ENCODE measurements at places on chromosomes 1 and 21. TPM values are rescaled to one million over a fixed set of nuclear protein-coding genes. Genes with fewer than 3 reads are reported as not detected.

The HES4 gene
- total RNA-seq: 184 TPM

The LRRC38 gene
- 1.6 TPM for total RNA-seq

The TNFRSF1B gene
- total RNA-seq: 0.27 TPM

The NBPF10 gene
- 1.4 TPM for total RNA-seq

The OR2L2 gene
- total RNA-seq: not detected

The BEND5 gene
- 4.2 TPM for total RNA-seq

The MARK1 gene
- total RNA-seq: 9.5 TPM

The SH2D2A gene
- 2.3 TPM for total RNA-seq

The CSF3R gene
- total RNA-seq: not detected

The TPTE gene
- not detected for total RNA-seq

The EDARADD gene
- 4.7 TPM for total RNA-seq

- no peak for DNase-seq
These were observed 357.2 kb downstream of the COL11A1 start for GRCh38 chr1:102751111-102751510.

DNA sequence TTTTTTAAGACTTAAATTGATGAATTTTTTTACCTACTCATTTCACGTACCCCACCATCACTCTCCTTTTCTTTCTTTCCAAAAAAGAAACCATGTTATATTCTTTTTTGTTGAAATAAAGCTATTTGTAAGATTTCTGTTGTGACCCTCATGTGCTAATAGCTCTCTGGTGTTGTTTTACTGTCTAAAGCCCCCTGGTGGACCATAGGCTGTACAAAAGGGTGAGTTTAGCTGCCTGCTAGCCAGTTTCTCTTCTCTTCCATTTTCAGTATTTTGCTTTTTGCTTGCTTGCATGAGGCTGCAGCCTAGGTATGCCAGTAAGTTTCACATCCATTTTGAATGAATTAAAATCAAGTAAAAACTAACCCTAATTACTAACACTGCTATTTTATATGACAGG is 15.6 kb upstream of the VAMP3 start:
- DNase-seq: no peak

- no peak for DNase-seq
These were observed 16.6 kb downstream of the AK4 start for GRCh38 chr1:65164633-65165032.

GRCh38 chr1:107000902-107001301 is 55.6 kb upstream of the PRMT6 start:
- no peak for DNase-seq

DNA sequence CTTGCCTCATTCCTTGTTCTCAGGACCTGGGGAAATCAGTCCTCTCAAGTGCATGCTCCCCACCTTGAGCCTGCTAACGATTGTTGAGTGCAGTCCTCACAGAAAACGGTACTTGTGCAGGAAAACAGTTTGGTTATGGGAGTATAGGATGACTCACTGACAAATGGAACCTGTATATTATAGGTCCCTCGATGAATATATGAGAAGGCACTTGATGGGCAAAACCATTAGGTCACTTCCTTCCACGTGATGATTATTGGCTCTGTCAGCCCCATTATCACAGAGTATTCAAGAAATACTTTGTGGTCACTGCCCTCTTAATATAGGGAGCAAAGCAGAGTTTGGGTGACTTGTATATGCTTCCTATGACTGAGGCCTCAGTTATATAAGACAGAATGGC is 6.2 kb downstream of the CCDC17 start:
- DNase-seq: no peak

GRCh38 chr1:5611851-5612250 is 380.4 kb downstream of the NPHP4 start:
- DNase-seq: no peak

GRCh38 chr1:52482326-52483004 is 70.4 kb downstream of the TUT4 start:
- no peak for DNase-seq

DNA sequence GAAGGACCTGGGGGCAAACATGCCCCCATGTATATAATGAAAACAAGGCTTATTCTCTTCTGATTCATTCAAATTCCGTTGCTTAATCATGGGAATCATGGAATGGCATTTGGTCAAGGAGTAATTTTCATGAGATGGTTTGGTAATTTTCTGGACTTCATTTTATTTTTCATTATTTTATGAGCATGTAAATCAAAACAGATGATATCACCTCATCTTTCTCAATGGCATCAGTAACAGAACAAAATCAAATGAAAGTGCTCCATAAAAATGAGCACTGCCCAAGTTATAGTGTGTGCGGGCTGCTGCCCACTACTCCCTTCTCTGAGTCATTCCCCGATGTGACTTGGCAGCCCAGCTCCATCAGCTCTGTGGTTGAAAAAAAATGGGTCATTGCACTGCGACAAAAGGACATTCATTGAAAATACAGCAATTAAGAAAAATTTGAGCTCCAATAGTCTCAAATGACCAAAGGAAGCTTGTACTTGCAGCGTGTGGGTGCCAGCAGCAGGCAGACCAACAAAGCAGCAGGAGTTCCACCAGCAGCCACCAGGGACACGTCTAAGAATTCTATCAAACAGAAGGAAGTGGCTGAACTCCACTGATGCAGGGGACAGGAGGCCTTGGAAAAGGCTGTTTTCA is 84.3 kb upstream of the VAV3 start:
- peak; percentile 67 for DNase-seq

DNA sequence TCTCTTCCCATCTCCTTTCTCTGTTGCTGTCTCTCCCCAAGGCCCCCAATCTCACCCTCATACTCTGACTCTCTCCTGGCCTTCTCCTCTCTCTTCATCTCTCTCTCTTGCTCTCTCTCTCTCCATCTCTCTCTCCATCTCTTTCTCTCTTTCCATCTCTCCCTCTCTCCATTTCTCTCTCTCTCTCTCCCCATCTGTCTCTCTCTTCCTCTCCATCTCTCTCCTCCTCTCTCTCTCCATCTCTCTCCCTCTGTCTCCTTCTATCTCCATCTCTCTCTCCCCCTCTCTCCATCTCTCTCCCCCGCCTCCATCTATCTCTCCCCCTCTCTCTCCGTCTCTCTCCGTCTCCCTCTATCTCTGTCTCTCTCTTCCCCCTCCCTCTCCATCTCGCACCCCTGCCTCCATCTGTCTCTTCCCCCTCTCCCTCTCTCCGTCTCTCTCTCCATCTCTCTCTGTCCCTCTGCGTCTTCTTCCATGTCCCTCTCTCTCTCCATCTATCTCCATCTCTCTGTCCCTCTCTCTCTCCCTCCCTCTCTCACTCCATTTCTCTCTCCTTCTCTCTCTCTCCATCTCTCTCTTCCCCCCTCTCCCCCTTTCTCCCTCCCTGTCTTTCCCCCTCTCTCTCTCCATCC is 16.0 kb upstream of the EPHA8 start:
- no peak for DNase-seq

GRCh38 chr1:61125263-61125662 is 42.9 kb downstream of the NFIA start:
- no peak for DNase-seq

GRCh38 chr1:171850651-171851350 is 9.5 kb downstream of the DNM3 start:
- DNase-seq: no peak

- DNase-seq: no peak
These were observed 115.5 kb upstream of the NCAM2 start for GRCh38 chr21:20882462-20883407.

- no peak for DNase-seq
These were observed 803 bp downstream of the COP1 start for GRCh38 chr1:176206006-176206960.

GRCh38 chr1:223338811-223339746 is 24.9 kb downstream of the SUSD4 start:
- DNase-seq: no peak

- no peak for DNase-seq
These were observed 3.3 kb downstream of the URB1 start for GRCh38 chr21:32389337-32390015.

DNA sequence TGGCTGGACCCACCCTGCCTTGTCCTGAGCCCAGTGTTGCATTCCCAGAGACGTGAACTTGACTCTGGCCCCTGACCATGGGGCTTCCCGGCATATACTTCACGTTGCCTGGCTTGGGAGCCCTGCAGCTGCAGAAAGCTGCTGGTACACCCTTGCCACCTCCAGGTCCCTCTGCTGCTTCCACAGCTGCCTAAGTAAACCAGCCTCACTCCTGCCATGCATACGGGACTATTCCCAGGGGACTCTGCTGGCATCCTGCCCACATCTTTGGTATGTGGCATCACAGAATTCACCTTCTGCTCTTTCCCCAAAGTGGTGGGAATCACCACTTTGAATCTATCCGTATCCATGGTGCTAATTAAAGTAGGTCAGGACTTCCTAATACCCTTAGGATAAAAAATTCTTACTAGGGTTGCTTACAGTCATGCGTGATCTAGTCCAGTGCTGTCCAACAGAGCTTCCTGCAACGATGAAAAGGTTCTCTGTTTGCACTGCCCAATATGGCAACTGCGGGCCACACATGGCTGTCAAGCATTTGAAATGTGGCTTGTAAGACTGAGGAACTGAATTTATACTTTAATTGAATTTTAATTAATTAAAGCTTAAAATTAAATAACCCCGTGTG is 203.0 kb downstream of the GRIK3 start:
- no peak for DNase-seq

- DNase-seq: no peak
These were observed 1.2 kb downstream of the RXRG start for GRCh38 chr1:165443539-165444311.

DNA sequence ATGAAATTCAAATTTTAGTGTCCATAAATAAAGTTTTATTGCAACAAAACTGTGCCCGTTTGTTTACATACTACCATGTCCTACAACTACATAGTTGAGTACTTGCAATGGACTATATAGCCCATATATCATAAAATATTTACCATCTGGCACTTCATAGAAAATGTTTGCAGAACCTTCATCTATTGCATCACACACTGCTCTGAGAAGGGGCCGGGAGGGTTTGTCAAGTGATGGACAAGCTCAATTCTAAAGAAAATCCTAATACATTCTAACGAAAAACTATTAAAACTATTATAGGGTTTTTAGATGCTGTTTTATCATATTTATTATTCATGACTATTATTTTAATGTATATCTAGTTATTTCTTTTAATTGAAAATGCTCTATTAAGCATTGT is 35.9 kb downstream of the RGSL1 start:
- DNase-seq: no peak

DNA sequence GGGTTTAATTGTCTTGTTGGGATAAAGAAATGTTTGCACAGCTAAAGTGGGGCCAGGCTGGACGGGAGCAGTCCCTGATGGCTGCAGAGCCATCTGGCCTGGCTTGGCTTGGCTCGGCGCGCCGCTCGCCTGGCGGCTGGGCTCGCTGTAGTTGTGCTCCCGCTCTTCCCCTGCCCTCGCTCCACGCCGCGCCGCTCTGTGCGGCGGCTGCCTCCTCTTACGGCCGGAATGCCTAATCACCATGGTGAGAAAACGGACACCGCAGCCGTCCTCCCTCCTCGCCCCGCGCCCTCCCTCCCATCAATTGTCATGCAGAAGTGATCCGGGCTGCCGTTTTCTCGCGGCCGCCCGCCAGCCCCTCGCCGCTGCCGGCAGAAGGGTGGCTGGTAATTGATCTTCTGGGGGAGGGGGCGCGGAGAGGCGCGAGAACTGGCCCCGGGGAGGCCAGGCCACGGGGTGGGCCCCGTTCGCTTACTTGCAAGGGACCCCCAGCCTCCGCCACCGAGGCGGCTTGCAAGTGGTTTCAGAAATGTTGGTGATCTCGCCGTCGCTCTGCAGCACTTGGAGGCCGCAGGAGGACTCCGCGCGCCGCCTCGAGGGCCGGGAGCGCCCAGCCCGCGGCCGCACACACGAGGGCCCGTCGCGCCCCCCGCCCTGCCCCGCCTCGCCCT is 12.4 kb downstream of the RNF220 start:
- DNase-seq: no peak

- DNase-seq: peak; percentile 37
These were observed 4.2 kb downstream of the SPOCD1 start for GRCh38 chr1:31811605-31812004.
